T47D (cell line): ENCODE measurements at places on chromosomes 12 and 14.
A peak's percentile ranks its signal among the peaks of the same experiment; 100 is the strongest.

GRCh38 chr14:106622200-106622745 is 1095.9 kb downstream of the TMEM121 start:
- DNase-seq, result no peak

- DNase-seq, result no peak
These were observed 43.0 kb upstream of the CTDSP2 start for GRCh38 chr12:57889500-57889989.

DNA sequence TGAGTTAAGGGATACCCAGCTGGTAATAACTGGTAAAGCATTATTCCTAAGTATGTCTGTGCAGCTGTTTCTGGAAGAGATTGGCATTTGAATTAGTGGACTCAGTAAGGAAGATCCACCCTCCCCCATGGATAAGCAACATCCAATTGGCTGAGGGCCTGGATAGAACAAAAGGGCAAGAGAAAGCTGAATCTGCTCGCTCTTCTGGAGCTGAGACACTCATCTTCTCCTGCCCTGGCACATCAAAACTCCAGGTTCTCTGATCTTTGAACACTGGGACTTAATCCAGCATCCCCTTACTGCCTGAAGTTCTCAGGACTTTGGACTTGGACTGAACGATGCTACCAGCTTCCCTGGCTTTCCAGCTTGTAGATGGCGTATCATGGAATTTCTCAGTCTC is 63.1 kb upstream of the CNOT2 start:
- no peak for DNase-seq

- DNase-seq, result no peak
These were observed 300.5 kb downstream of the FBXL14 start for GRCh38 chr12:1293901-1294300.

GRCh38 chr12:15520083-15520482 is 197.8 kb downstream of the PTPRO start:
- no peak for DNase-seq

- DNase-seq, result peak; percentile 41
These were observed 704 bp downstream of the ATP2B1 start for GRCh38 chr12:89707703-89708564.

DNA sequence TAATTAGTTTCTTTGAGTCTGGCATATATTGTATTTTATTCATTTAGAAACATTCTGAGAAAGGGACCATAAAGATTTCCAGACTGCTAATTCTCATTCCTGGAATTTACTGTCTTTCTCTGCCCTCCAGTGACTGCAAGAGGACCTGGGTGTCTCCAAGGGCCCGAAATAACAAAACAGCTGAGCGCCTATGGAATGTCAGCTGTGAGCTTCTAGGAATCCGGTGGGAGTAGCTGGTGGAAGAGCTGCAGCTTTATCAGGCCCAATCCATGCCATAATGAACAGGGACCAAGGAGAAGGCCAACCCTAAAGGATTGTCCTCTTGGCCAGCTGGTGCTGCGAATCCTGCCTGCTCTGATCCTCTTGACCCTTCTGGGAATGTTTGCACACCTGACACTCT is 31.9 kb downstream of the RDH12 start:
- no peak for DNase-seq

DNA sequence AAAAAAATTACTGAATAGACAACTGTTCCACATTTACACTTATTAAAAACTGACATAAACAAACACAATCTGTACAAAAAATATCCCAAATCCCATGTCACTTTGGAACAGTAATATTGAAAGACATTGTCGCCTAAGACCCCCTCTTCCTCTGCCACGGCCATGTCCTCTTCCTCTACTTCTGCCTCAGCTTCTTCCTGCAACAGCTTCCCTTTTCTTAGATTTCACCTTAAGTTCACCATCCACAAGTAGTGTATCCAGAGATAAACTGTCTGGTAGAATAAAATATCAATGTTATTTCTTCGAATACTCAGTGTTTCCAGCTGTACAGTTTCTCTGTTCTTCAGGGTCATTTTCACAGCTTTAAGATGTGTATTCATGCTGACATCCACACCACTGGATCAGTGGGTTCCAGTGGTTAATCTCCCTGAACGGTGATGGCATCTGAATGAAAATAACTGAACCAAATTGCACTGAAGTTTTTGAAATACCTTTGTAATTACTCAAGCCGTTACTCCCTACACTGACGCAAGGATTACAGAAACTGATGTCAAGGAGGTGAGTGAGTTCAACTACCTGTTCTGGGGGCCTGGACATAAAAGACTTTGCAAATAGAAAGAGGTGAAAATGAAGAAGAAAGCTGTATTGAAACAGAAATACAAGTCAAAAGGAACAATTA is 208.5 kb downstream of the C12orf50 start:
- DNase-seq, result no peak

GRCh38 chr12:84329938-84330337 is 582.7 kb downstream of the SLC6A15 start:
- DNase-seq, result peak; percentile 8

- peak; percentile 28 for DNase-seq
These were observed 43.5 kb downstream of the DNAI7 start for GRCh38 chr12:25151476-25151875.

DNA sequence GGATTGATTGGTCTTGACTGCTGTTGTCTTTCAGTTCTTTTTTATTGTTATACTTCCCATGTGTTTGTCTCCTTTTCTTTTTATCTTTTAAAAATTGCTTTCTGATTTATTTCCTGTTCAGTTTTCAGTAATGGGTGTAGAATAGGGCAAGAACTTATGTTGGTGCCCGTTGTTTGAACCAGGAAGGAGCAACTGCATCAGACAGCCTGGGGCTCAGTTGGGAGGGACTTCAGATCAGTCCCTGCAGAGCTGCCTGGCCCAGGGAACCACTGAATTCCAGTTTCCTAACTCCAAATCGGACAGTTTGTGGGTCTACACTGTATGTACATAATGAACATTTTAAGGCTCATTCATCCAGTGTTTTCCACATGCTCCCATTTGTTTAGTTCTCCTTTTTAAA is 64.9 kb downstream of the FBXO34 start:
- no peak for DNase-seq

DNA sequence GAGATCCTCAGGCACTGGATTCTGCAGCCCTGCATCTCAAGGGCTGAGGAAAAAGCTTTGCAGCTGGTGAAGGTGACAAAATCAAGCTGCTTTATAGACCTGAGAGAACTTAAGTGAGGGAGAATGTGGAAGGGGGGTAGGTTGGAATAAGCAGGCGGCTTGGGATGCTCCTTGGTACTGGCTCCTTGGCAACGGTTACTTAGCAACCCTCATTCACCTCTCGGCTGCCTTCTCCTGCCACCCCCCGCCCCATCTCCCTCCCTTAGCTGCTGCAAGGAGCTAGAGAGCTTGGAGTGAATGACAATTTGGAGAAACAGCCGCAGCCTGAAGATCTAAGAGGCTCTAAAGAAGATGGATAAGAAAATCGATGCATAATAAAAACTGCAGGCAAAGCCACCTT is 44.1 kb upstream of the CISTR start:
- no peak for DNase-seq

DNA sequence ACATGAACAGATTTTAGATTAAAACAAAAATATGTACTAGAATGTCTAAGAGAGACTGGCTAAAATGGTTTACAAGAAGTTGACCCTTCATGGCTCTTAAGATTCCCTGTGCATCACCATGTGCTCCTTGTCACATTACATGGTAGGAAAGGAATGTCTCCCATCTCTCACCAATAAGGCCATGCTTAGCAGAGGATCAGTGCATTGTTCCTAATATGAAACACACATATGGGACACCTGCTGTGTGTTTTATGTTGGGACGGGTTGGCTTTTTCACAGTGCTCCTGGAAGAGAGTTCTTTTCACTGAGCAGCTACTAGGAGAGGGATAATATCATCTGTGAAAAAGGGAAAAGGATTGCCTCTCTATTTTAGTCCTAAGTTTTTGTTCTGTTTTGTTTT is 9.6 kb downstream of the PFKM start:
- DNase-seq, result no peak

DNA sequence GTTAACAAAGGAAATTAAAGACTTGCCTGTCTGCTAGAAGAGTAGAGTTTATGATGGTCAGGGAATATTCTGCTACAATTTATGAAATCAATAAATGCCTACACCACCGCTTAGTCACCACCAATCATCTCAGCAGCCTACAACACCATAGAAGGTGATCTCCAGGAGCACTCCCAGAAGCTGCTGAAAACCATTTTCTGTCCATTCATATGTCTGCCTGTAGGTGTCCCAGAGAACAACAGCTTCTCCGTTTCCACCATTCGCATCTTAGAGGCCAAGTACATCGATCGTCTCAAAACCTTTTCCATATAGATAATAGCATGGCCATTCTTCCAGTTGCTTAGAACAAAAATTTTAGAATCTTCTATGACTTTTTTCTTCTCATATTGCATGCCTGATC is 303.4 kb downstream of the KCNC2 start:
- no peak for DNase-seq

- no peak for DNase-seq
These were observed 106.1 kb upstream of the PLXNC1 start for GRCh38 chr12:94042321-94042720.
